SIG-M5 (cell line): ENCODE measurements at places on chromosomes 1 and 21.

DNA sequence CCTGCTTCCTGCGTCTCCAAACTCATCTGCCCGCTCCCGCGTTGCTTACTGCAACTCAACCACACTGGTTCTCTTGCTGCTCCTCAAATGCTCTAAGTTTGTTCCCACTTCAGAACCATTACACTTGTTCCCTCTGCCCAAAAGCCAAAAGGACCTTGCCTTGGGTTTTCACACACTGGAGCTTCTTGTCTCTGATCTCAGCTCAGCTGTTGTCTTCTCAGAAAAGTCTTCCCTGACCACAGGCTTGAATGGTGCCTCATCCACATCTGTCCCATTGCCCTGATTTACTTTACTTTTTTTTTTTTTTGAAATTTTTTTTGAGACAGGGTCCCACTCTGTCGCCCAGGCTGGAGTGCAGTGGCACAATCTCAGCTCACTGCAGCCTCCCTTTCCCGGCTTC, 44.3 kb upstream of the SYT14 start:
- DNase-seq = no peak

- no peak for DNase-seq
These were observed 376.7 kb downstream of the S1PR1 start for GRCh38 chr1:101613546-101613945.

DNA sequence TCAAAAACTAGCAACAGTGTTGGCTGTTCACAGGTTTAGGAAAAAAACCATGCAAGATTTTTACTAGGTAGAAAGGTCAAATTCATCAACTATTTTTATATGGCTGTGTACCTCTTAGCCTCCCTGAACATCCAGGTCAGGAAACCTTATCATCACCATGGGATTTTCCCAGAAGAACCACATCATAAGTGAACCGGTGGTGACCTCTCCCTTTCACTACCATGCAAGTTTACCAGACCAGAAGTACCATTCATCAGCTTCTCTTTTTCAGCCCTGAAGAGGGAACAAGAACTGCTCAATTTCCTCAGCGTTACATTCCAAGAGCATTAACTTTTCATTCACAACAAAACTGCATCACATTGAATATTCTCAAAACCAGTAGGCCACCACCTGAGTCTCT, 5.9 kb downstream of the SSBP3 start:
- no peak for DNase-seq

DNA sequence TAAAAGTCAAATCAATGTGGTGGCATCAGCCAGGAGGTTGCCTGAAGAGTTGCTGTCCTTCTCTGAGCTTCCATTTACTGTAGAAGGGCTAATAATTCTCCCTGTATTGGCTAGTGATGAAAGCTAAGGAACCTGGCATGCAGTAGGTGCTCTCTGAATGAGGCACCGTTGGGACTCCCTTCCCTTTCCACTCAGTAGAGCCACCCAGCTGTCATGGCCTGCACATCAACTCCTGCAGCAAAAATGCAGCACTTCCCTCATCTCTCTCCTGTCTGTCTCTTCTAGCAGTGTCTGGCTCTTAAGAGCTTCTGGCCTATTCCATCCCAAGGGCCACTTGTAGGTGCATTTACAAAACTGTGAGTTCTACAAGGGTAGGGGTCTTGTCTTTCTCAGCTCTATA, 369.0 kb downstream of the MATN1 start:
- DNase-seq = no peak

GRCh38 chr1:78176448-78176847, 130.7 kb downstream of the GIPC2 start:
- DNase-seq = no peak

GRCh38 chr1:81717230-81717629, 83.5 kb upstream of the ADGRL2 start:
- DNase-seq = no peak

- no peak for DNase-seq
These were observed 108.2 kb downstream of the LTN1 start for GRCh38 chr21:28884481-28884880.

DNA sequence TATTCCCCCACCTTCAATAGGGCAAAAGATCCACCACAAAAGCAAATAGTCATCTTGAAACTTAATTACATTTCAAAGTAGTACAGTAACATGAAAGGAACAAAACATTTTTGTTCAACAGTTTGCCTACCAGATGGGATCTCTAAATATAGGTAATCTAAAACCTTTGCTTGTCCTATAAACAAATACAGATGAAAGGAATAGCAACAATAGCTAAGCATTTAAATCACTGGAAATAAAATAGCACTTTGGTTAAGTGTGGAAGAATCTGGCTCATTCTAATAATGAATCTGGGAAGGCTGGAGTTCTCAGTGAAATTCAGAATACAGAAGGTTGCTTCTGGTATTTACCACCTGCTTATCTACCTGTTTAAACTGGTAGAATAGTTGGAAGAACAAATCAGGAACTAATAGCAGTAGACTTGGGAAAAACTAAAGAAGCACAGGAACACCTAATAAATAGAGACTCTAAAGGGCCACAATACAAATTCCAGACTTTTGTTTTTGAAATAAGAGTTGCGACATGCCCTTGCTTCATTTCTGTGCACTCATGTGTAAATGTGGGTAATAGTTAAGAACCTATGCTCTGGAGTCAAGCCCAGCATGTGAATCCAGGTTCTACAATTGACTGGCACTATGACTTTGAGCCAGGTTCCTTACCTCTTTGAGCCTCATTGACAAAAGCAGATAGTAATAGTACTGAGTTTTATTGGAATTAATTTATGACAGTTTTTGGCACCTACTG, 2.3 kb upstream of the LYPLAL1 start:
- DNase-seq = no peak

DNA sequence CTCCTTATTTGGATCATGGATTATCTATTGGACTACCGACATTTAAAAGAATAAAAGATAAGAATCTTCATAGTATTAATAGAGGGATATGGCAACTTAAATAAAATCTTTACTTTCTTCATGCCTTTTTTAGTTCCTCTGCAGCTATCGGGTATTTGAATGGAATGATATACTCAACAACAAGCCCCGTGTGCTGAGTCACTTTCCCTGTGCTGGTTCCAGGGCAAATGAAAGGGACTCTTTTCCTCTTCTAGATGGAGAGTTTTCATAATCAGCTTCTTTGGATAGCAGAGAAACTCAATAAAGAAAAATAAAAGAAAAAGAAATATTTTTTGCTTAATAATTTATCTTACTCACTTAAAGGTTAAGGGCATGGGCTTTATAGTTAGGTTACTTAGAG, 213.7 kb downstream of the LRRC40 start:
- no peak for DNase-seq

DNA sequence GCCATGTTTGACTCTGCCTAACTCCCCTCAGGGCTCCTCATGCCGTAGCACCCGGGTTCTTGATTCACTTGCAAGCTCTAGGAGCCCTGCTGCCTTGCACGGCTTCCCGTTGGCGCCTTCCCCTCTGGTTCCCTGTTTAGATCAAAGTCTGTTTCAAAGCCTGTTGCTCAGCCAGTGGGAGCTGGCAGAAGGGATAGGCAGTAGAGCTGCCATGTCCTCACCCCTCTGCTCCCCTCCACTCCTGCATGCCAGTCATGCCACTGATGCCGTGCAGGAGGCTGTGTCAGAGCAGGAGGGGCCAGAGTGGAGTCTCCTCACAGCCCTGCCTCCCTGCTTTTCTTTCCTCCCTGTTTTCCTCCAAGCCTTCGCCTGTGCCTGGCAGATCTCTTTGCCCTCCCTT, 26.5 kb downstream of the HMGCS2 start:
- no peak for DNase-seq

DNA sequence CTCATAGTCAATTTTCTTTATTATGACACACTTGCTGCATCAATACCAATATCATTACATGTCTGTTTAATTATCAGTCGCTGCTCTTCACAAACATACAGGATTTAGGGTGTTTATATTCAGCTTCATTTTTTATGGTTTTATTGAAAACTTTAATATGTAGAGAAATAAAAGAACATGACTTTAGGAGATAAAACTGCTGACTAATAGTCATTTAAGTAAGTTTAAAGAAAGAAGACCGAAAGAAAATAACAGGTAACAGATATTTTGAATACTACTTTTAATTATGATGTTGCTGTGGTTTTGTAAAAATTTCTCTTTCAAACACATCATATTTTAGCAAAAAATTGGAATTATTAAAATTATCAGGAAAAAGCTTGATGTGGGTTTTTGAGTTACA, 685.1 kb upstream of the BRINP3 start:
- DNase-seq = no peak

GRCh38 chr1:56301791-56302190, 277.6 kb downstream of the PLPP3 start:
- DNase-seq = no peak

DNA sequence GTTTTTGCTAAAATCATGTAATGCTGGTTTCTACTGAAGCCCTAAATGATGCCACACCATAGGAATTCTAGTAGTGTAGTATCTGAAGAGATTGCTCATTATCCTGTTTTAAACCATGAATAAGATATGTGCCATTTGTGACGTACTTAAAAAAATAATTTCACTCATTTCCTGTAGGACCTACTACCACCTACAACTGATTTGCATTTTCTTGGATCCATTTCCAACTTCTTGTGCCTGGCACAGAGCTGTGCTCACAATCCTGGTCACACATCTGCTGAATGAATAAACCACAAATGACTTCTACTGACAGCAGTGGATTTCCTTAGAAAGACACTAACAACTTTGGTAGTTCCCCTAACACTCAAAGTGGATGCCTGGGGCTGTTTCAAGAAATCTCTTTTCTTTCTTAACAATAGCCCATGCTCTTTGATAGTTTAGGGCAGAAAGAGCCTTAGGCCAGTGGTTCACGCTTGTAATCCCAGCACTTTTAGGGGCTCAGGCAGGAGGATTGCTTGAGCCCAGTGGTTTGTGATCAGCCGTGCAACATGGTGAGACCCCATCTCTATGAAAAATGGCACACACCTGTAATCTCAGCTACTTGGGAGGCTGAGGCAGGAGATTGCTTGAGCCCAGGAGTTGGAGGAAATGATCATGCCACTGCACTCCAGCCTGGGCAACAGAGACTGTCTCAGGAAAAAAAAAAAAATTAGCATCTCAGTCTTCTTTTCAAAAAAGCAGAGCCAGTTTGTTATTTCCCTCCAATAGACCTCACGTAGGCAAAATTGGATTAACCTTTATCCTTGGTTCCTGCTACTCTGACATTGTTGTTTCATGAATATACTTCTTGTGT, 13.0 kb upstream of the BATF3 start:
- no peak for DNase-seq

- no peak for DNase-seq
These were observed 66.8 kb downstream of the SERINC2 start for GRCh38 chr1:31479811-31480210.

- no peak for DNase-seq
These were observed 936 bp downstream of the ZBTB21 start for GRCh38 chr21:42009018-42009830.

DNA sequence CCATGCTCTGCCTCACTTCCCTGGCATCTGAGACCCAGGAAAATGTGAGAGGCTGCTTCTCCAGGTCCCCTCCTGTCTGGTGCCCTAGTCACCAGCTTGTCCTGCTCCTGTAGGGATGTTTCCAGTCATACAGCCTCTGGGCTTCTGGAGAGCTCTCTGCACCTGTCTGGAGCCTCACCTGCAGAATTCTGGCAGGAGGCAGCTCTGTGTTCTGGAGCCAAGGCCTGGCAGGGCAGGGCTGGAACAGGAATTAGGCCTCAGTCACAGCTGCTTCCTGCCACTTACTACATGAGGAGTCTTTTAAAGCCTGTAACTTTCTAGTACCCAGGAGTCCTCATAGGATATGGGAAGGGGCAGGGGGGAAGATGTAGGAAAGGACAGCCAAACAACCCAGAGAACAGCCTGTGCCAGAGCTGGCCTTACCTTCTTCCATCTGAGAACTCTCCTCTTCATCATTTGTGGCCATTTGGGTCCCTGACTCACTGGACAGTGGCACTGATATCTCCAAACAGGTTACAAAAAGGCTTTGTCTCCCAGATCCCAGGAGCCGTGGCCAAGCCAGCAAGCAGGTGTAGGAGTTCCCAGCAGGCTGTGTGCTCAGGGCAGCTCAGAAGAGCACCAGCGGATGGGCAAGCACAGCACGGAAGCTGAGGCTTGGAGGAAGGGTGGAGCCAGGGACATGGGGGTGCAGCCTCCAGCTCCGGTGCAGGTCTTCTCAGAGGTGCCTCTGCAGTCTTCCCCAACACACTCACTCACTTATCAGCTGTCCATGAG, 31.4 kb upstream of the ARTN start:
- DNase-seq = no peak

- DNase-seq = no peak
These were observed 12.9 kb downstream of the TMPRSS3 start for GRCh38 chr21:42382915-42383314.

GRCh38 chr1:20723159-20723536, 5.3 kb upstream of the KIF17 start:
- DNase-seq = no peak

- DNase-seq = no peak
These were observed 12.0 kb downstream of the UBE2Q1 start for GRCh38 chr1:154546264-154547063.

DNA sequence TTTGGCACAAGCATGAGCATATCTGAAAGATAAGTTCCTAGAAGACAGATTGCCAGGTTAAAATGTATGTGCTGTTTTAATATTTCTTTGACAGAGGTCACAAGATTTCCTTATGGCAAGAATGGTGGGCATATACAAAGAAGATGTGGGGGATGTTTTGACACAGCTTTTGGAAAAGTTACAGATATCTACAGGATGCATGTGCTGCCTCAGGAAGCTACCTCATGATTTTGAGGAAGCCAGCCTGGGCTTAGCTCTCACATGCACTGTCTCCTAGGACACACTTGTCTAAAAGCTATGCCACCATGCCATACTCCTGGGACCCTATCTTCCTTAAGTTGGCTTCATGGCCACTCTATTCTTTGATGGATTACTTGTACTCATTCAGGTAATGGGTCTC, 99.9 kb downstream of the C1orf94 start:
- no peak for DNase-seq

DNA sequence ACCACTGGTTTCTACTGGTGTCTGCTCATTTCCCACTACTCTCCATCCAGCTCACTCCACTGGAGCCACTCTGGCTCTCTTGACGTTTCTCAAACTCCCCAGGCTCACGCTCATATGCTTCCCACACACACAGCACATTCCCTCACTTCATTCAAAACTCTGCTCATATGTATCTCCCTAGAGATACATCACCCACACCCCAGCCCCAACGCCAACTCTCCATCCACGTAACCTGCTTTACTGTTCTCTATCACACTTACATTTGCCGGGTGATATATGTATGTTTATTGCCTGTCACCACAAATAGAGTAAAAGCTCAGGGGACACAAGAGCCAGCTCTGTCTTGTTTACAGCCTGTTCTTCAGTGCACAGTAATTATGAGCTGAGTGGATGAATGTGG, 22.2 kb downstream of the EBNA1BP2 start:
- no peak for DNase-seq

DNA sequence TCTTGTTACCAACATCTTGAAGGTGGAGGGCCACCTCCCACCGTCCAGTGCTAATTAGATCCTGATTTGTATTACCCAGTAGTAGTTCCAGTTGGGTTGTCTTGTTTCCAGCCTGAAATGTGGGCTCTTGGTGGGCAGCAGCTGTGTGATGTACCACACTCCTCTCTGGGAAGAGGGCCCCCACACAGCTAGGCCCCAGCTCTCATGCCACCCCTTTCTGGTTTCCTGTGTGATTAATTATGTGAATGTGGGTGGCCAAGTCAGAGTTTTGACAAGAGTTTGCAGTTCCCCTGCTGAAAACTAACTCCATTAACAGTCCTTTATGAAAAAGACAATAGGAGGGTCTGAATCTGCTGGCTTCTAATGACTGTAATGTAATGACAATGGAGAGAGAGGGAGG, 3.8 kb downstream of the HMGB4 start:
- no peak for DNase-seq

GRCh38 chr21:45406801-45407628, 2.0 kb downstream of the COL18A1 start:
- DNase-seq = no peak
